Left renal pelvis (tissue), 4 donors: ENCODE measurements at places on chromosomes 4 and X. TPM values are rescaled to one million over a fixed set of nuclear protein-coding genes. Genes with fewer than 3 reads are reported as not detected.

The CXorf38 gene
- 11.0 TPM for polyA plus RNA-seq

The COL4A6 gene
- polyA plus RNA-seq = 7.1 TPM

The MXRA5 gene
- polyA plus RNA-seq = 83.7 TPM

The IL2 gene
- polyA plus RNA-seq = not detected

GRCh38 chr4:178664621-178665020 lies 1222.4 kb upstream of the AGA start:
- no peak for DNase-seq

DNA sequence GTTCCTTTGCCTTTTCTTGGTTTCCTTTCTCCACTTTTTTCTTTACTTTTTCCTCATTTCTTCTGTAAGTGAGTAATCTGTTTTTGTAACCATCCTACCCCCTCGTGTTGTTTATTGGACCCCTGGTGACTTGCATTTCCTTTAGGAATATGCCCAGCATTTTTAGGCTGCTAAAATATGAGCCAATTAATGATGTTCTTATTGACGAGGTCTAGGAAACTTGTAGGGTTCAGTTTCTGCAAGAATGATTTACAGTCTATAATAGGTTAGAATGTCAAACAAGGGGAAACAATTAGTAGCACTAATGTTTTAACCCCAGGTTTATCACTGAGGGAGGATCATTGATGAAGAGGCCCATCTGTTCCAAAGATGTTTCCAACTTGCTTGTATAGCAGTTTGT lies 79.0 kb downstream of the CPE start:
- DNase-seq = no peak

DNA sequence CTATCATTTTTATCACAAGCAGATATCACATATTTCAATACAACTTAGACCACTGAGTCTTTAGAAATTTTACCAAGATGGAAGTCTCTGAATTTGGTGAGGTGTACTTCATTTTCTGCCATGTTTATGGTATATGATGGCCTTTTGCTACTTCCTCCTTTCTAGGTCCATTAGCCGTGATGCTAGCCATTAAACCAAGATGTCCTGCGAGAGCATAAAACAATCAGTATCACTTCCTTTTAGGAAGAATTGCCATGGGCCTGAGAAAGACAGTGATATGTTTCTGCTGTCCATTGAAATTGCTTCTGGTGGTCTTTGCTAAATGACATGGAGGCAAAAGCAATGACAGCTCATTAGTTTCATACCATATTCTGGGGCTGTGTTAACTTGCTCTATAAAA lies 1851.7 kb upstream of the IGFBP7 start:
- DNase-seq = no peak

DNA sequence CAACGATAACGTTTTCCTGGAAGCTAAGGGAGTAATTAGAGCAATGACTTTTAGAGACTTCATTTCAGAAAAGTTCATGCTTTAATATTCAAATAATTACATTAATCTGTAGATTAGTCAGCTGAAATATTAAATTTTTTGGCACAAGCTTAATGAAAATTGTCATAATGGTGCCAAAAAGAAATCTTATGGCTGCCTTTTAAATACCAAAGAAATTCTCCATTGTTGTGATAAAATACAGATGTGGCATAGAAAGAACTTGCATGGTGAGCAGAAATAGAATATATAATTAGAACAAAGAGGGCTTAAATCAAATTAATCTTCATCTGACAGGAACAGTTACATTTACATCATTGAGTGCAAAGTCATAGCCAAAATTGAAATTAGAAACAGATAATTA lies 263.5 kb downstream of the AFF2 start:
- no peak for DNase-seq

DNA sequence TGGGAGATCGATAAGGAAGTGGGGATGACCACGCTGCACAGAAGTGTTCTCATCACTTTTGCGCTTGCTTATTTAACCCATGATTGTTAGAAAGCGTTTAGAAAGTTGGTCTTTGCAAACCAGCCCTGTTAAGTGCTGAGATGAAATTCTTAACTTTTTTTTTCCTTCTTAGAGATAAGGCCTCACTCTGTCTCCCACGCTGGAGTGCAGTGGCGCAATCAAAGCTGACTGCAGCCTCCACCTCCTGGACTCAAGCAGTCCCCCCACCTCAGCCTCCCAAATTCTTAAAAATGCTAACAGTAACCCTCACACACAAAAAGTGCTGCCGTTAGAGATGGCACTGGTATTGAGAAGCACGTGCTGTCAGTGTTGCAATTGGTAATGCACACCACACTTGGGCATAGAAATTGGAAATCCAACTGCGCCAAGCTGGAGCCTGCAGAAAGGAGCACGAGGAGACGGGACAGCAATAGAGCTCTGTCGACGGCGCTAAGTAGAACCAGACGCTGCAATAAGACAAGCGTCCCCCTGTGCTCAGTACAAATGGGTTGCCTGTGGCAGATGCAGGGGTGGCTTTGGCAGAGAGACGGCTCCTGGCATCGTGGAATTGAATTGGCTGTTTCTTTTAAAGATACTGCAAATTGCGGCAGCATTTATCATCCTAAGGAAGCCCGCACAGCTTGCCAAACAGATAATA lies 113.4 kb downstream of the TBL1X start:
- DNase-seq = no peak
